ENCODE measurements at places on chromosomes 16 and 17.

- DNase-seq, result no peak
Observed at GRCh38 chr17:40791111-40791510, 8.6 kb downstream of the KRT28 start.

DNA sequence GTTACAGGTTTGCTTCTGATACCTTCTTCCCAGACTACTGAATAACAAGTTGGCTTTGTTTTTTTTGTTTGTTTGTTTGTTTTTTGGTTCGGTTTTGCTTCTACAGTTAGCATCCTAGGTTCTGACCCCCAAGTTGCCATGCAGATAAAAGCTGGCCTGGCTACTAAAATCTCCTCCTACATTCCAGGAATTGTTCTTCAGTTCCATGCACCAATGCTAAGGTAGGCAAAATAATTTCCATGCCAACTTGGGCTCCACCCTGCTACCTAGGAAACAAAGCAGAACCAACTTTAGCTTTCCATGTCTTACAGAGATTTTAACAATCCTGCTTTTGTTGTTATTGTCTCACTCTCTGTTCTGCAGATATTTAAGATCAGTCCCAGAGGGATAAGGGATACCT, 495.5 kb upstream of the SOX9 start:
- no peak for DNase-seq

DNA sequence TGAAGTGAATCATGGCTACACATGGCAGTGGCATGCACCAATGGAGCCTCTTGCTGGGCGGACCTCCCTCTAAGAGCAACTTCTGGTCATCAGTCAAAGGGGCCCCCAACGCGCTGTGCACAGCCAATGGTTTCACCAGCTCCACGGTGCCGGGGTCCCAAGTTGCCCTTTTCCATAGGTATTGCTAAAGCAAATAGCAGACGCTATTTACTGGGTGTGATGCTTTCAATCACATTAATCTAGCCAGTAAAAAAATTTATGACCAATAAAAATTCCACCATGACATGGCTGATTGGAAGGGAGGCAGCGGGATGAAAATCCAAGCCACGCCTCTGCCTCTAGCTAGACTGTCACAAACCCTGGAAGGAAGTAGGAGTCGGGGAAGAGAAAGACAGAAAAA, 680.3 kb upstream of the SOX9 start:
- no peak for DNase-seq

- DNase-seq, result no peak
Observed at GRCh38 chr16:85582229-85582991, 30.7 kb upstream of the GSE1 start.

- no peak for DNase-seq
Observed at GRCh38 chr17:31582151-31582907, 190.9 kb downstream of the RAB11FIP4 start.

GRCh38 chr17:69763503-69763902, 311.5 kb upstream of the KCNJ16 start:
- peak; percentile 57 for DNase-seq

- DNase-seq, result no peak
Observed at GRCh38 chr16:29836623-29837022, 16.4 kb downstream of the MVP start.

GRCh38 chr16:28990375-28991040, 5.7 kb downstream of the LAT start:
- DNase-seq, result no peak

DNA sequence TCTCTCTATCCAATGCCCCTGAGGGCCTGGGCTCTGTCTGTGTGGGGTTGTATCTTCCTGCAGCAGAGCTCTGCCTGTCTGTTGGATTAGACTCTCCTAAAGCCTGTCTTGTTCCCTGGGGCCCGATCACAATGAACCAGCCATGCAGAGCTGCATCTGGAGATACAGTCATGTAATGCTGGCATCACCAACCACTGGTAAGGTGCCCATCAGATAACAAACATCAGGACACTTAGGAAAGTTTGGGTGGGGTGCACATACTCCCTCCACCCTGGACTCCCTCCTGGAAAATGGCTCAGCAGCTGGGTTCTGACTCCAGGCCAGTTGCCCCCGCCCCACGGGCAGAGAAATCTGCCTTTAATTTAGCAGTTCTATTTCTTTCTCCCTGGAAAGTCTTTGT, 61.3 kb upstream of the BRD7 start:
- DNase-seq, result no peak

DNA sequence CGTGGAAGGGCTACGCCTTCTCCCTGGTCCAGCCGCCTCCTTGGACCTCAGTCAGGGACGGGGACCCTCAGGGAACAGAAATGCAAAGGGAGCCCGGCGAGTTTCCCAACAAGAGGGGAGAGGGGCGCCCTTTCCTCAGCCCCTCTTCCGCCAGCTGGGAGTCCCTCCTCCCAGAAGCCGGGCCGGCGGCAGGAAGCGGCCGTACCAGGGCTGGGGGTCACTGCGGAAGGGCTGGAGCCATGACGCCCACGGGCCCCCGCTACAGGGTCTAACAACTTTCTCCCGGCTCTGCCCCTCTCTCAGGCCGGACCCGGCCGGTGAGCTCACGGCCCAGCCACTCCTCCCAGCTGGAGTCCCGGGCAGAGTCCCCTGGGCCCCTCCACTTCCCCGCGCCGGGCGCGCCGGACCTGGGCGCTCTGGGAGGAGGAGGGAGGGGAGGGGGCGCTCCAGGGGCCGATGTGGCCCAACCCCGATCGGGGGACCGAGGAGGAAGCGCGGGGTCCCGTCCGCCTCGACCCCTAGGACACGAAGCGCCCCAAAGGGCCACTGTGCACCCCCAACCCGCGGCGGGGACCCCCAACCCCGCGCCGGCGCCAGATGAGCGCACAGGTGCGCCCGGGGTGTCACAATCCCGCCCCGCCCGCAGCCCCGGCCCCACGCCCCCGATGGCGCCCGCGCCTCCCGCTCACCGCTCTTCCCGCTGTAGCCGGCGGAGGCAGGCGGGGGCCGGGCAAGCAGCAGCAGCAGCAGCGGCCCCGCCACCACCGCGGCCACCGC, 578 bp downstream of the PGAP6 start:
- DNase-seq, result no peak

DNA sequence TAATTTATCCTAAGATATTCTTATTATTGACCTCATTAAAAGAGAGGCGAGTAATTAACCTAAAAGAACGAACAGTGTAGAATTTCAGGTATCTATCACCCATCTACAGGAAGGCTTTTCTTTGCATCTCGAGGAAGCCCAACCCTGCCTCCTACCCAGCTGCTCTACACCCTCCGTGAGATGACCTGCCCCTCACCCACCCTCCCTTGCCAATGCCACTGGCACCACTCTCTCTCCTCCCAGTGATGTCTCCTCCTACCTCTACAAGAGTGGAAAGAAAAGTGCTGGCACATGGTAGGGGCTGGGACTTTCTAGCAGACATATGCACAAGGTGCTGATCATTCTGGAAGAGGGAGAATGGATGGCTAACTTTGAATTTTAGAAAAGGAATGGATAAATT, 22.9 kb upstream of the FOXJ1 start:
- DNase-seq, result no peak

DNA sequence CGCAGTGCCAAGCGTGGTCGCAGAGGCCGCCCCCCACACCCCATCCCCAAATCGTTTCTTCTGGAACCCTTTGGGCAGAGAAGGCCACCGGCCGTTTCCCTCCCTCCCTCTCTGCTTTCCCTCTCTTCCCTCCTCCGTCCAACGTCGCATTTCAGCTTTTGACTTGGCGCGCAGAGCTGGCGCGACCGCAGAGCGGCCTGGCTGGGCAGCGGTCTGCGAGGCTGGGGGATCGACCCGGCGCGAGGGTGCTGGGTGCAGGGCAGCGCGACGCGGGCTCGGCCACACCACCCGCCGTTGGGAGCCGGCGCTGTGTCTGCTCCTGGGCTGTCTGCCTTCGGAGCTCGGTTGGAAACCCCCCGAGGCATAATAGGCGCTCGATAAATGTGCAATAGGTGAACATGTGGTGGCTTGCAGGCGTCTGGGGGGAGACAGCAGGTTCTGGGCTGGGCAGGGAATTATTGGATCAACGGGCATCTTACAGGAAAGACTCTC, 2.8 kb upstream of the NTN3 start:
- DNase-seq, result no peak

- DNase-seq, result peak; percentile 99
Observed at GRCh38 chr17:35433075-35433894, 985 bp upstream of the SLFN12 start.

GRCh38 chr17:80071116-80071841, 30.1 kb upstream of the GAA start:
- DNase-seq, result peak; percentile 14

- DNase-seq, result no peak
Observed at GRCh38 chr16:27346819-27347218, 33.0 kb downstream of the IL4R start.

DNA sequence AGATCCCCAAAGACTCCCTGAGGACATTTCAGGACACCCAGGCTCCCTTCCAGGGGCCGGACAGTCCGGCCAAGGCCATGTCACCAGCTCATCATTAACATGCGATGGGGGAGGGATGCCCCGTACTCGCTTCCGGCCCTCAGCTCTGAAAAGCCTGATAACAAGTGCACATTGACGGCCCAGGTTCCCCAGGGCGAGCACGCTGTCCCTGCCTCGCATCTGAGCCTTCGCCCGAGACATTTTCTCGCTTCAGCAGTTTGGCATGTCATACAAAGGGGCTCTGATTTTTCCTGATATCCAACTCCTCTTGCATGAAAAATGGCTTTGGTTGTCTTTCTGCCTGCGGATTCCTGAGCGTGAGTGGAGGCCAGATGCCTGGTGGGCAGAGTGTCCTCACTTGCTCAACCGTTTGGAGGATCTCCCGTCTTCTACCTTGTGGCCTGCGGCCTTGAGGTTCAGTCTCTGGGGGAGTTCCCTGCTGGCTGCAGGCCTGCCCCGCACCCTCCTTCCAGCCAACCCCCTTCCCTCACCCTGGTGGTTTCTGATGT, 14.1 kb downstream of the CACNG4 start:
- DNase-seq, result no peak

DNA sequence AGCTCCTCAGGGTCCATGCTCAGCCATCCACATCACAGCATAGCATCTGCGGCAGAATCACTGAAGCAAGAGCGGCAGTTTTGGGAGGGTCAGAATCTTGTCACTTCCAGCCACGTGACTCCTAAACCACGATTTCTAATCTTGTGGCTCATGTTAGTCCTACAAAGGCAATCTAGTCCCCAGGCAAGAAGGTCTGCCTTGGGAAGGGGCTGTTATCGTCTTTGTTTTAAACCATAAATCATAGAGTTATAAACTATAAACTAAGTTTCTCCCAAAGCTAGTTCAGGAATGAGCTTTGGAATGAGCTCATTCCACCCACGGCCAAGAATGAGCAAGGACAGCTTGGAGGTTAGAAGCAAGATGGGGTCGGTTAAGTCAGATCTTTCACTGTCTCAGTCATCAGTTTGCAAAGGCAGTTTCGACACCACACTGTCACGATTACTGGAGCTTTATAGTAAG, 20.8 kb upstream of the DNAH17 start:
- DNase-seq, result peak; percentile 79

GRCh38 chr16:47392081-47392480, 68.8 kb downstream of the ITFG1 start:
- DNase-seq, result peak; percentile 10

DNA sequence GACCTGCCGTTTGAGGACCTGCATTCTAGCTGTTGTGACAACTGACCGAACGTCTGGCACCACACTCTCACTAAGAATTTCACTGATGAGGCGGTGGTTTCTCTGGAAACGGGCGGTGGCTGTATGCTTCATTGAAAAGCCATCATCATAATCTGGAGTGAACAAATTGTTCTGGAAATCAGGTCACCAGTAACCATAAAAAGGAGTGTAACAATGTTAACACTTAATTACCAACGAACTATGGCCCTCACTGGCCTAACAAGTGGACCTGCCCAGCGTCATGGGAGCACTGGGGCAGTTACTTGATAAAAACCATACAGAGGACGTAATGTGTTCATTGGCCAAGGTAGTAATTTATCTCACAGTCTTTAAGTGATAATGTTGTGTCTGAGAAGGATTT, 15.4 kb downstream of the SMARCE1 start:
- DNase-seq, result no peak

- no peak for DNase-seq
Observed at GRCh38 chr17:73748508-73748907, 104.3 kb upstream of the SDK2 start.

- no peak for DNase-seq
Observed at GRCh38 chr17:40344421-40345160, 19.9 kb downstream of the GJD3 start.

DNA sequence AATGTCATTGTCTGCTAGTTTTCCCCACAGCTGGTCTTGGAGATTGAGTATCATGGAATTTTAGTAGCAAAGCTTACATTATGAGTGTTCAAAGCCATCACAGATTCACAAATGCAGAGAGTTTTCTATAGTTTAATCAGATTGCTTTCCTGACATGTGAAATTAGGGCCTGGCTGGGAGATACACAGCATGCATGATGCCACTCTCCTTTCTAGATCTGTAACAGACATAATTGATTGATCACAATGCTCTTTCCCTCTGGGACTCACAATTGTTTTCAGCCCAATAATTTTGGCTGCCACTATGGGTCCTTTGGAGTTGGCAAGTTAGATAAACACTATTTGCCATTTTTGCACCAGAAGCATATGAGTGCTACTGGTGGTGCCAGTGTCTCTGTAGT, 132.5 kb downstream of the SPACA3 start:
- DNase-seq, result no peak

DNA sequence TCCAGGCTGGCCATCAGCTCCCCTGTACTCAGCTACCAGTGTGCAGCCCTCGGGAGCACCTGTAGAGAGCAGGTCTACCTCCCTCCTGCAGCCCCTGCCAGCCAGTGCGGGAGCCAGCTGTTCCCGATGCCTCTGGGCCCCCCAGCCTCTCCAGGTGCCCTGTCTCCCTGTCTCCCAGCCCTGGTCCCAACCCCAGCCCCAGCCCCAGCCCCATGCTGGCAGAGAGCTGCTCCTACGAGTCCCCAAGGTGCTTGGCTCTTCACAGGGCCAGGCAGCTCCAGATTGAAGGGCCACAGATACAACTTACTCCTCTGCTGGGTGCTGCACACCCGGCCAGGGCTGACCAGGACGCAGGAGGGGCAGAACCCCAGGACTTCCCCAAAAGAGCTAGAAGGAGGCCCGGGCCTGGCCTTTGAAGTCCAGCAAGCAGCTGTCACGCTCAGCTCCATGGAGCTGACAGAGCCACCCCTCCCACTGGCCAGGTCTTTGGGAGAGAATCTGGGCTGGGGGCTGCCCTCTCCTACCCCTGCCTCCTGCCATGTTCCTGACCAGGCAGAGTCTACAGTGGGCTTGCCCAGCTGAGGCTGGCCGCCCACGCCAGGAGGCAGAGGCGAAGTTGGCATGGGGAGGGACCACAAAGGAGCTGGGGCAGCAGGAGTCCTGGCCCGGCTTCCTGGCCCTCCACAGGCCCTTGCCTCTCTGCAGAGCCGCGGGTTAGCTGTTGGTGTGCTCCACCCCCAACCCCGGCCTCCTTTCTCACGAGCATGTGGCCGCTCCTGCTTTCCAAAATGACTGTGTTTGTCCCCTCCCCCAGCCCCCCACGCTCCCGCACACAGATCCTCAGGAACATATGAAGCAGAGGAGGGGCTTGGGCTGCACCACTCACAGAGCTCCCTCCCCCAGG, 9.5 kb upstream of the ADAM11 start:
- no peak for DNase-seq

Measured in fibroblast of mammary gland (primary cell).